ENCODE measurements at places on chromosomes 3 and 15. TPM values are rescaled to one million over a fixed set of nuclear protein-coding genes. Genes with fewer than 3 reads are reported as not detected.

DNA sequence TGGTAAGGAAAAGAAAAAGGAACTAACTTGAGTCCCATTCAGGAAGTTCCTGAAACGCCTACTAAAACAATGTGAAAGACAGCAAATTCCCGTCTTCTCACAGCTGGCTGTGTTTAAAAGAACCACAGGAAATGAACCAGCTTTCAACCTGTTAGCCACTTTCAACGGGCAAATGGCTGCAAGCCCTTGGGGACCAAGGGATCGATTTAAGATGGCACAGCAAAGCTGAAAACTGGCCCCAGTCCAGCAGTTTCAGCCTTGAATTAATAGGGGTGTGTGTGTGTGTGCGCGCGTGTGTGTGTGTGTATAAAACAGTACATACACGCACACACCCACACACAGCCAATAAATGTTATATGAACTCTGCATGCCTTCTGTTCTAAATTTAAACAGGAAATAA, 168.7 kb upstream of the TMCO5A start:
- DNase-seq, result no peak

GRCh38 chr15:31444844-31445243, 118.2 kb downstream of the KLF13 start:
- DNase-seq, result no peak

- DNase-seq, result peak; percentile 50
Measured at GRCh38 chr15:29821416-29822099, 710 bp downstream of the TJP1 start.

GRCh38 chr15:67025719-67026609, 39.4 kb upstream of the SMAD3 start:
- no peak for DNase-seq

DNA sequence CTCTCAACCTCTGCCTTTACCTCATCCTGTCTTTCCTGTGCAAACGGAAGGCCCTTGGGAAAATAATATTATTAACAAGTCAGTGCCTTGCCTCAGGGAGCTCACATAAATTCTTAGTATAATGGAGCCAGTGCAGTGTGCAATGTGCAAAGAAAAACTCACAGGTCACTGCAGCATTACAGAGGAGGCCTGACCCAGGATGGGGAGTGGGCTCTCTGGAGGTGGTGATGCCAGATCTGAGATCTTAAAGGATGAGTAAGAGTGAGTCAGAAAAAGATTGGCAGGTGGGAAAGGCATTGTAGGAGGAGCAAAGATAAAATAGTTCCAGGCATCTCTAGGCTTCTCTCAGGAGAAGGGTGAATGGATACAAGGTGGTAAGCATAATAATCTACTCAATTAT, 185.6 kb upstream of the ADAMTS9 start:
- no peak for DNase-seq

DNA sequence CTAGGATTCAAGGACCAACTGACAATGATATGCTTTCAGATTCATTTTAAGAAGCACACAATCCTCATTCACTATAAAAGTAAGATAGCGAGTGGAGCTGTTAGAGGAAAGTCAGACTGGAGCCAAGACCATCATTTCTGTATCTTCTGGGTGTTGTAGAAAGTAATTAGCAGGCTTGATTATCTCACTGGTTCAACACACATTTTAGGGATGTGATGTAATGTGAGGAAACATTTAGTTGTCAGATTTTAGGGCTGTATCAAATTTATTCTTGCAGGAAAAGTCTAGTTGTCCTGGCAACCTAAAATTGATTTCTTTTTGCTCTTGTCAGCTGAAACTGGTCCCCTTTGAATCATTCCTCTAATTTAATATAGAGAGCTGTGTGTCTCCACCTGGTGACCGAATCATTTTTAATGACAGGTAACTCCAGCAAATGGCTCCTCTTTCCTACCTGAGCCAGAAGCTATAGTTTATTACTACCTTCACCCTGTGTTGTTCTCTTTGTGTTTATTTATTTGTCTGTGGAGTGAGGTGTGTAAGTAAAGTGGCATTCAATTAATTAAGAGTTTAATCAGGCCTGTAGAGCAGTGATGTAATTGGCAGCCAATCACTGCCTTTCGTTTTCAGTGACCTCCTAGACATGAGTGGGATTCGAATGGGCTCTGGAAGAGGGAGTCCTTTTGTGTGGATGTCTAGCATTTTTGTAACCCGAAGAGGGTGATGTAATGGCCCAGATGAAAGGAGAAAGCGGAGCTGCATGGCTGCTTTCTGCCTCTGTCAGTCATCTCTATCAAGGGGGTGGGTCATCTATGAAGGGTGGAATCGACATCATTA, 125.8 kb downstream of the LPP start:
- DNase-seq, result no peak

DNA sequence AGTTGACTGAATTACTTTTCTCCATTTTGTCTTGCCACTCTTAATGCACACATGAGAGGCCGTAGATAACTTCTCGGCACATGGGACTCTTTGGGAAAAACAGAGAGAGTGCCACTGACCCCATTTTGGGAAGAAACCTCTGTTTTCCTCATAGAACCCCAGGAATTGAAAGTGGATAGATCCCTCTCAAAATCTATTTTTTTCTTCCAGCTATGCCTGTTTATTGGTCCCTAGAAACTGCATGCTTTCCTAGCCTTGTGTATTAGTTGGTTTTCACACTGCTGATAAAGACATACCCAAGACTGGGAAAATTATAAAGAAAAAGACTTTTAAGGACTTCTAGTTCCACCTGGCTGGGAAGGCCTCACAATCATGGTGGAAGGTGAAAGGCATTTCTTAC, 23.7 kb upstream of the TMEM45A start:
- no peak for DNase-seq

GRCh38 chr15:40743921-40744814, 10.9 kb downstream of the RMDN3 start:
- DNase-seq, result peak; percentile 73

GRCh38 chr3:80190051-80190450, 422.3 kb upstream of the ROBO1 start:
- no peak for DNase-seq

DNA sequence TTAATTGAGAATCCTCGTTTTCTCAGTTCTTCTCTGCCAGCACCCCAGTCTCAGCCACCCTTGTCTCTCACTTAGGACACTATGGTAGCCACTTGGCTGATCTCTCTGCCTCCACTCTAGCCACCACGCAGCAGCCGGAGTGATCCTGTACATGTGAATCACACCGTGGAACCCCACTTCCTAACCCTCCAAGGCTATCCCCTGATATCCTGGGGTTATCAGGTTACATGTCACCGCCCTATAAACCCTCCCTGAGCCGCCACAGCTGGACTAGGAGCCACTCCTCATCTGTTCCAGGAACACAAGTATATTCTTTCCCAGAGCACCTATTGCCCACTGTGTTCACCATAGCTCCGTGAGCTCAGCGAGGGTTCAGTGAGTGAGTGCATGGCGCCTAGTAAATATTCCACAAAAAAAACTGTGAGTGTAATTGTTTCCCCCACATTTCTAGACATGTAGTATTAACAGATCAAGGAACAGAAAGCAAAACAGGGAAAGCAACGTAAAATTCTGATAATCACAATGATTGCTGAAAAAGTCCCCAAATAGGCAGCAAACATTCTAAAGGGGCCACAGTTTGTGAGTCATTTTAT, 661 bp upstream of the PARP14 start:
- DNase-seq, result peak; percentile 23

GRCh38 chr3:13655061-13655913, 106.4 kb downstream of the FBLN2 start:
- DNase-seq, result peak; percentile 69

DNA sequence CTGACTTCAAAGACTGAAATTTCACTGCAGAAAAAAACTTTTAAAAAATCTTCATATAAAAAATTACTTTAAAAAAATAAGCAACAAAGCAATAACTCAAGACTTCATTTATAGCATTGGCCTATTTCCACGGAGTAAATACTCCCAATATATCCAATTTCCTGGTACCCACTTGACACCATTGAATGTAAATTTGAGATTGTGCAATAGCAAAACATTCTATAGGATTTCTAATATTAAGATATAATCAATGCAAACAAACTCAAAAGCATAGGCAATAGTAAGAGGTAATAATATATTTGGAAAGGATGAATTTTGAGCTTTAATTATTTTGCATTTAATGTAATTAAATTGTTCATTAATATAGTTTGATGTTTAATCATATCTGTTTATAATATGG, 148.0 kb upstream of the CNTN6 start:
- no peak for DNase-seq

DNA sequence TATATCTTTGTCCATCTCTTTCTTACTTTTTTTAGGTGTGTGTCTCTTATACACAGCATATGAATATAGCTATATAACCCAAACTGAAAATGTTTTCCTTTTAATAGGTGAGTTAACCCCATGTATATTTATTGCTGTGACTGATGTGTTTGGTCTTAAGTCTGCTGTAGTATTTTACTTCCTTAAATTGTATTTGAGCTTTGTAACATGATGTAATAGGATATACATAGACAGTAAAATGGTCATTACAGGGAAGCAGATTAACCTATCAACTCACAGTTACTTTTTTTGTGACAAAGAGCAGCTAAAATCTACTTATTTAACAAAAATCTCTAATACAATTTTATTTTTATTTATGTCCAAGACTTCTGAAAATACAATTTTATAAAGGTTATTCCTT, 51.8 kb upstream of the CDAN1 start:
- no peak for DNase-seq

DNA sequence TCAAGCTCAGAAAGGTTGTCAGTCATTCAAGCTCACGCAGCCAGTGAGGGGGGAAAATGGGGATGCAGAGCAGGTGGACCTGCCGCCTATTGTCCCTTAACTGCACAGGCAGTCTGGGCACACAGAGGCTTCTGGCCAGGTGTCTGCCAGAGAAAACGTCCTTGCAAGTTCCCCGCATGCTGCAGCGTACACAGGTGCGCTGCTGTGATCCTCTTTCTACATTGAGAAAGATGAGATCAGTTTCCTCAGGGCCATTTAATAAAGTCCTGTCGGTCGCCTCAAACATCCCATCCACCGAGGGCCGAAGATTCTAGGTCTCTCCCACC, 445 bp upstream of the TSEN2 start:
- DNase-seq, result no peak

The ABI3BP gene
- total RNA-seq, result not detected

The RSRC1 gene
- total RNA-seq, result 45.8 TPM

The IMPG2 gene
- 0.82 TPM for total RNA-seq

The ROBO2 gene
- total RNA-seq, result not detected

The CLRN1 gene
- total RNA-seq, result not detected

The CFAP91 gene
- total RNA-seq, result 0.41 TPM

The A4GNT gene
- not detected for total RNA-seq

The CYP1A2 gene
- not detected for total RNA-seq
